ENCODE measurements at places on chromosomes 2 and 18. TPM values are rescaled to one million over a fixed set of nuclear protein-coding genes. Genes with fewer than 3 reads are reported as not detected.

DNA sequence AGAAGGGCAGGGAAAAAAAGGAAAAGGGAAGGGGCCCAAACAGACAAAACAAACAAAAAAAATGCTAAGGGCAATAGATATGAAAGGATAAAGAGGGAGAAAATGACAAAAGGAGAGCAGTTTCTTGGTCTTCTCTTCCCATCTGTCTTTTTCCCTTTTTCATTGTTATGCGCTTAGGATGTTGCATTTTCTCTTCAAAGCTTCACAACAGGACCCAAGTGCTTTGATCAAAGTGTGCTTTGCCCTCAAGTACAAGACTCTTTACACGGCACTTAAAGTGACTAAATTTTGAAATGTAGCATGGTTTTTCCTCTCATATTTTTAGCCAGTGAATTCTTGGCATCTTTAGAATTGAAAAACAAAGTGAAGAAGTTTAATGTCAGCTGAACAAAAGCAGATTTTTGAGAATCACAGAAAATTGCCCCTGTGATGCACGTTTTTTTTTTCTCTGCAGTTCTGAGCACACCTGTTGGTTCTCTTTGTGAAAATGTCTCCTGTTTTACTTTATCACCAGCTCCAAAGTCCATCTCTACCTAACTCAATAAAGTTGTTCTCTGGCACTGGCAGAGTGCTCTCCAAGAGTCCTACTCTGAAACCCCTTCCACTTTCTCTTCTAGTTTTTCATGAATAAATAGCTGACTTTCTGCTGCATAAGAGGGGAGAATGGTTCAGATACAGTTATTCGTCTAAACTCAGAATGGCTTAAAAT lies 126.6 kb downstream of the KCNH7 start:
- no peaks in the 10 kb centered on the region for H3K4me1 ChIP-seq
- H3K27ac ChIP-seq: no peak overlapping the region
- H3K27me3 ChIP-seq: no peaks in the 10 kb centered on the region
- no peak overlapping the region for H3K4me3 ChIP-seq
- H3K36me3 ChIP-seq: no peaks in the 10 kb centered on the region

- H3K36me3 ChIP-seq: no peaks in the 10 kb centered on the region
- no peaks in the 10 kb centered on the region for H3K4me1 ChIP-seq
- H3K4me3 ChIP-seq: no peak overlapping the region
- no peak for DNase-seq
These were observed 34.5 kb upstream of the DSEL start for GRCh38 chr18:67550872-67551520.

DNA sequence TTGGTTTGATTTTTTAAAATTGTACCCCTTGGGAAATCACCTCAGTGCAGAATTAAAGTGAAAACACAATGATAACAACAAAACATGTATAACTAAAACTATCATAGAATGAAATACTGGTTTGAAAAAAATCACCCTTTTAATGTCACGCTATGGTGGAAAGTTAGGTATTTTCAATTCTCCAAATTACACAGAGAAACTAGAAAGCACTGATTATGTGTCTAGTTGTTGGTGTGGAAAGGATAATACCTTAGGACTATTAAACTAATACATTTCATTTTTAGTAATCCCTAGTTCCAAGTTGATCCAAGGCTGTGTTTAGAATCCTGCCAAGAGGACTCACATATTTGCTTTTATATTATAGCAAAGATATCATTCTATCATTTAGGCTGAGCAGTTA lies 71.2 kb downstream of the NUP35 start:
- no peak for DNase-seq
- no peak overlapping the region for H3K27ac ChIP-seq
- H3K4me3 ChIP-seq: no peak overlapping the region
- no peaks in the 10 kb centered on the region for H3K27me3 ChIP-seq

DNA sequence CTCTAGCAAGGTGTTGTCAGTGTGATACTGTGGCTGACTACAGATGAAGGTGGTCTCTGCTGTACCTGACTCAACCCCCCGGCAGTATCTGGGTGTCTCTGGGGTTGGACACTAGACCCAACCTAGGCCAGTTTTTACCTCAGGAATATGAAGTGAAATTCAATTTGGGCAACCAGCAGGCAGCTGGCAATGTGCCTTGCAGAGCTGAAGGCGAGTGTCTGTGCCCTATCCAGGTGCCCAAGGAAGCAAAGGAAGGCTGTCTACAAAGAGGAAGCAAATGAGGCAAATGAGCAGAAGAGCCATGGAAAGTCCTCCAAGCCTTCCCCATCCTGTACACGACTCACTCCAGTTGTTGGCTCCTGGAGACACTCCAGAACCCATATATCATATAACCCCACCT lies 264.6 kb upstream of the AGAP1 start:
- no peak overlapping the region for H3K4me3 ChIP-seq
- no peak overlapping the region for H3K27ac ChIP-seq
- H3K4me1 ChIP-seq: no peaks in the 10 kb centered on the region
- peaks cover 2% of the 10 kb centered on the region for H3K27me3 ChIP-seq

GRCh38 chr18:13562494-13563029 lies 163.8 kb downstream of the FAM210A start:
- peak overlapping the region; percentile 70 for H3K4me3 ChIP-seq
- DNase-seq: no peak
- no peaks in the 10 kb centered on the region for H3K27me3 ChIP-seq

DNA sequence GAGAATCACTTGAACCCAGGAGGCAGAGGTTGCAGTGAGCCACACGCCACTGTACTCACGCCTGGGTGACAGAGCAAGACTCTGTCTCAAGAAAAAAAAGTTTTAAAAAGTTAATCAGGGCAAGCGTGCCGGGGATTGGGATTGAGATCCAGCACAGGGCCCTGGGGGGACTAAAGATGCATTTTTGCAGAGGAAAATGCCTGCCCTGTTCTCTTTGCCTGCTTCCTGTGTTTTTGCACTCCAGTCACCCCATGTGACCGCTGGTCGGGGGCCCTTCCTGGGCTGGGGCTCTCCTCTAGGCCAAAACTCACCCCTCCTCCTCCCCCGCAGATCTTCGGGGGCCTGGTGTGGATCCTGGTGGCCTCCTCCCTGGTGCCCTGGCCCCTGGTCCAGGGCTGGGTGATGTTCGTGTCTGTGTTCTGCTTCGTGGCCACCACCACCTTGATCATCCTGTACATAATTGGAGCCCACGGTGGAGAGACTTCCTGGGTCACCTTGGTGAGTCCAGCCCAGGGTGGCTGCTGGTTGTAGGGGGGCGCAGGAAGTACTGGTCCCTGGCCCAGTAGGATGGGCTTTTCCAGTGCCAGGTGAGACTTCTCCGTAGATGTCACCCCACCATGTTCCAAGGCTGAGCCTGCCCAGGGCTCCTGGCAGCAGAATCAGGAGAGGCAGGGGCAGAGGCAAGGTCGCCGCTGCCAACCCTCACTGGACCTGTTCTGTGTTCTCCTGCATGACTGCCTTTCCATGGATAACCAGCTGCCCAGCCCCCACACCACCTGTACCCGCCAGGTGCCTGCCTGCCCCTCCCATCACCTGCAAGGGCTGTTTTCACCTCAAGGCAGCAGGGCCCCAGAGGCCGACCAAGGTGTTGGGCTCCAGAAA lies 22.4 kb downstream of the MAL start:
- peaks cover 58% of the 10 kb centered on the region for H3K36me3 ChIP-seq
- H3K27ac ChIP-seq: peak overlapping the region; percentile 79
- H3K27me3 ChIP-seq: no peaks in the 10 kb centered on the region
- H3K4me3 ChIP-seq: peak overlapping the region; percentile 13

GRCh38 chr2:233462826-233463470 lies 103.6 kb downstream of the USP40 start:
- no peak overlapping the region for H3K27ac ChIP-seq
- H3K27me3 ChIP-seq: no peaks in the 10 kb centered on the region
- H3K4me3 ChIP-seq: no peak overlapping the region

- H3K27me3 ChIP-seq: peaks cover 5% of the 10 kb centered on the region
- H3K27ac ChIP-seq: no peak overlapping the region
These were observed 67.3 kb downstream of the SMIM21 start for GRCh38 chr18:75360215-75360614.

DNA sequence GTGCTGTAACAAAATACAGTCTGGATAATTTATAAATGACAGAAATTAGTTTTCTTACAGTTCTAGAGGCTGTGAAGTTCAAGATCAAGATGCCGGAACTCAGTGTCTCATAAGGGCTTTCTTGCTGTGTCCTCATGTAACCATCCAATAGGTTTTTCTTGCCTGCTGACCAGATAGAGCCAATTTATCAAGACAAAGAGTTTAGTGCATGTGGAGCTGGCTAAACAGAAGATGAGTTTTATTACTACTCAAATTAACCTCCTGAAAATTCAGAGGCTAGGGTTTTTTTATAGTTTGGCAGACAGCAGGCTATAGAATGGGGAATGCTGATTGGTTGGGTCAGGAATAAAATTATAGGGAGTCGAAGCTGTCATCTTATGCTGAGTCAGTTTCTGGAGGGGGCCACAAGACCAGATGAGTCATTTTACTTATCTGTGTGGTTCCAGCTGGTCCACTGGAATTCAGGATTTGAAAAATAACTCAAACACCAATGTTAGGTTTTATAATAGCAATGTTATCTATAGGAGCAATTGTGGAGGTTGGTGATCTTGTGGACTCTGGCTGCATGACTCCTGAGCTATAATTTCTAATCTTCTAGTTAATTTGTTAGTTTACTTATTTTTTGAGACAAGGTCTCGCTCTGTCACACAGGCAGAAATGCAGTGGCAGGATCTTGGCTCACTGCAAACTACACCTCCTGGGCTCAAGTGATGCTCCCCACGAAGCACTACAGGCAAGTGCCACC lies 3.2 kb upstream of the PDK1 start:
- no peak overlapping the region for H3K4me3 ChIP-seq
- no peak overlapping the region for H3K27ac ChIP-seq
- peaks cover 48% of the 10 kb centered on the region for H3K4me1 ChIP-seq
- peaks cover 54% of the 10 kb centered on the region for H3K36me3 ChIP-seq

GRCh38 chr2:73260338-73260984 lies 23.8 kb downstream of the FBXO41 start:
- no peak overlapping the region for H3K27ac ChIP-seq
- H3K27me3 ChIP-seq: no peaks in the 10 kb centered on the region
- H3K36me3 ChIP-seq: peaks cover 12% of the 10 kb centered on the region
- no peaks in the 10 kb centered on the region for H3K4me1 ChIP-seq
- H3K4me3 ChIP-seq: no peak overlapping the region

DNA sequence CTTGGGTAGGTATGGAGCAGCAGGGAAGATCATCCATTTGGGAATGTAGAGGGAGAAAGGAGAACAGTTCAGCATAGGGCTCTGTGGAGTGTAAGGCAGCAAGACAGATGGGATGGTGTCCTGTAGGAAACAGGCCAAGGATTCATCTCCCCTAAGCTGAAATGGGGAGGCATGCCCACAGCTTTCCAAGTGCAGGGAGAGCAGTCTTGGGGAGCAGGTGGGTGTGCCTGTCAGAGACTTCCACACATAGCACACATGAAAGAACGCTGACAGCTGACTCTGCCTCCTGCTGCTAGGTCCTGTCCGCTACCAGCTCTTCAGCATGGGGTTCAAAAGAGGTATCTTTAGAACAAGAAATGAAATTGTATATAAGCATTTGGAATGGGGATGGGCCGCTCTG lies 9.0 kb downstream of the SETBP1 start:
- DNase-seq: no peak
- H3K4me1 ChIP-seq: peaks cover 2% of the 10 kb centered on the region
- no peaks in the 10 kb centered on the region for H3K36me3 ChIP-seq
- H3K27me3 ChIP-seq: peaks cover 47% of the 10 kb centered on the region

The PLCL1 gene
- 1.2 TPM for total RNA-seq

The SOCS6 gene
- 1.9 TPM for total RNA-seq

GRCh38 chr18:35577045-35577848 lies 4.3 kb upstream of the GALNT1 start:
- H3K4me1 ChIP-seq: peaks cover 38% of the 10 kb centered on the region
- no peak for DNase-seq
- peaks cover 12% of the 10 kb centered on the region for H3K36me3 ChIP-seq
